ENCODE measurements at places on chromosomes 2 and 18. TPM values are rescaled to one million over a fixed set of nuclear protein-coding genes. Genes with fewer than 3 reads are reported as not detected.

DNA sequence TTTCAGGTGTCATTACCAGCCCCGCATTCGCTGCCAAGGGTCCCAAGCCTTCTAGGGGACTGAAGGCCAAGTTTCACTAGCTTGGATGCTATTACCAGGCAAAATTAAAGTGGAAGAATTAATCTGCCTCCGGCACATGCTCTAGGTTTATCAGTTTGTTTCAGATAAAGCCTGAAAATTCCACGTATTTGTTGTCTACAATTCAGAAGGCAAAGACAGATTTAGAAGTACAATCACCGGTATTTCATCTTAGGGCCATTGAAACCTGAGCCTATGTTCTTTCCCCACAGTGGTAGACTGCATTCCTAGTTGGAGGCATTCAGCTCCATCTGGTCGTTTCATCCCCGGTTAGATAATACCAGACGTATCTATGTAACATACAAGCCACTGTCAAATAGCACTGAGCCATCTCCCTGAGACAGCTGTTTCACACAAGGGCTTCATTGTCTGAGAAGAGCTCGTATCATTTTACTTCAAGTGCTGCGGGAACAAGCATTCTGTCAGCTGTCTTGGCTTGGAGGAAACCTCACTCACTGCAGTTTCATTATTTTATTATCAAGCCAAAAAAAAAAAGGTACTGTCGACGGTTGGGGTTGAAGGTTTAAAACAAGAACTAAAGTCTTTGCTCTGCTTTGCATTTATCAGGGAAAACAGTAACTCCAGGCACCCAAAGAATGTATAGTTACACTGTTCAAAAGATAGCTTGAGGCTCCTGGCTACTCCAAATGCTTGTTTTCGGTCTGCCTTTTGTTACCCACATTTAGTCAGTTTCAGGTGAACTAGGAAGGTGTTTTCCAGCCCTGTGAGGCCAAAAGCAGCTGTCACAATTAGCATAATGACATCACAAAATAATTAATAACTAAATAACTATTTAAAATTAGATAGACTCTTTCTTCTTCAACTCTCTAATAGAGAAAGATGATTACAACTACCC is 76.7 kb downstream of the TGIF1 start:
- peak; percentile 79 for DNase-seq
- H3K27me3 ChIP-seq: no peaks in the 10 kb centered on the region
- H3K27ac ChIP-seq: peak overlapping the region; percentile 65
- no peak overlapping the region for H3K4me3 ChIP-seq
- peaks cover 17% of the 10 kb centered on the region for H3K4me1 ChIP-seq

DNA sequence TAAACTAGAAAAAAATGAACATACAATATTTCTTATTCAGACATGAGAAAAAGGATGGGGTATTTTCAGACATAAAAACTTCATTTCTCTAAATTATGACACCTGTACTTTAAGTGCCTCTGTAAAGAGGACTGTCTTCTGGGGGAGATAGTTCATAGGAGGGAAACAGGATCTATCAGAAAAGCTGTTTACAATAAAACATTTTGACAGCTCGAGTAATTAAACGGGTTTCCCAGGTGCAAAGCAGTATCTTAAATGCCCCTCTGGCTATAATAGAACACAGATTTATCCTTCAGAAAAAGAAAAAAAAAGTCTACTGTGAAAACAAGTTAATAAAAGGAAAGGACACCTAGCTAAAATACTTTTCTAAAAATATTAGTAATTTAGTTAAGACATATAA is 311.4 kb upstream of the UBE2E3 start:
- H3K4me1 ChIP-seq: no peaks in the 10 kb centered on the region
- H3K4me3 ChIP-seq: no peak overlapping the region
- H3K36me3 ChIP-seq: no peaks in the 10 kb centered on the region
- DNase-seq: no peak
- H3K27me3 ChIP-seq: no peaks in the 10 kb centered on the region

DNA sequence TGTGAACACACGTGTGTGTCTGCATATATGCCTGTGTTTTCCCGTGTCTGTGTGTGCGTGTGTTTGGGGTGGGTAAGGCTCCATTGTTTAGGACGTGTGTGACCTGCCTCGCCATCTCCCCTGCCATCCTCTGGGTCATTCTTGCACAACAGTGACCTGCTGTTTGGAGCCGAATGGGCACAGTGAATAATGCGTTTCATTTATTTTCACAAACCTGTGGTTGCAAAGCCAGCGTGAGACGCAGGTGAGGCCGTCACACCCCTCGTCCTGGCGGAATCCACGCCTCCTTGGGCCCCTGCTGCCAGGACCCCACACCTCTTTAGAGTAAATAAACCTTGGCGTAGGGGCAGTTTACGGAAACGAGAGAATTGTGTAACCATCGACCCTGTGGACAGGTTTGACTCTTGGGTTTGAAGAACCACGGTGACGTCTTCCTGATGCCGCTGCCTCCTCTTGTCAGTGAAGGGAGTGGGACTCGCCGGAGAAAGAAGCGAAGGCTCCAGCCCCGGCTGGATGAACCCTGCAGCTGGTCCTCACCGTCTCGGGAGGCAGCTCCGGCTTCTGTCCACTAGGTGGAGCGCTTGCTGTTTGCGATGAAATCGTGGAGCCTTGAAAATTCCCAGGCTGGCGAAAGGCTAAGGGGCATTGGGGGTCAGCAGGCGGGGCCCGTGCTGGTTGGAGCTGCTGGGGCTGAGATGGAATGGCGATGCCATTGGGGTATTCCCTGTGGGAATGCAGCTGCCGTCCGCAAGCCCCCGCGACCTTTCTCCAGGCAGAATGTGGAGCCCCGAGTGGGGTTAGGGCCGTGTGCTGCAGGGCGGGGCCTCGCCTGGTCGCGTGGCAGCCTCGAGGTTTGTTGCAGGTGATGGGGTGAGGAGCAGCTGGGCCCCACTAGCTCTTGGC is 81.1 kb downstream of the RTP5 start:
- no peak overlapping the region for H3K4me3 ChIP-seq
- H3K27me3 ChIP-seq: peaks cover 5% of the 10 kb centered on the region
- no peaks in the 10 kb centered on the region for H3K4me1 ChIP-seq
- H3K36me3 ChIP-seq: no peaks in the 10 kb centered on the region
- peak; percentile 74 for DNase-seq

DNA sequence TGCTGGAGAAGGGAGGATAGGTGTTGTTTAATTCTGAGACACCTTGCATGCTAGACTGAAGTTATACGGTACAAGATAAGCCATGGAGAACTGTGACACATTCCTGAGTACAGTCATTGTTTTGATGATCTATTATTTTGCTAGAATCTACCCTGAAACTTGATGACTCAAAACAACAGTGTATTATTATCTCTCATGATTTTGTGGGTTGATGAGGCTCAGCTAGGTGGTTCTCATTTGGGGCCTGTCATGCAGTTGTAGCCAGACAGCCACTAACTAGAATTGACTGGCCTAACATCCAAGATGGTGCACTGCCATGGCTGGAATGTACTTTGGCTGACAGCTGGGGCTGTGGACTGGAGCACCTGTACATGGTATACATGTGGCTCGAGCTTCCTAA is 5.4 kb upstream of the IL1R1 start:
- no peaks in the 10 kb centered on the region for H3K36me3 ChIP-seq
- peaks cover 13% of the 10 kb centered on the region for H3K27me3 ChIP-seq
- no peak overlapping the region for H3K4me3 ChIP-seq
- DNase-seq: no peak
- H3K27ac ChIP-seq: no peak overlapping the region
- H3K4me1 ChIP-seq: no peaks in the 10 kb centered on the region

- no peak for DNase-seq
- H3K27me3 ChIP-seq: no peaks in the 10 kb centered on the region
- H3K4me3 ChIP-seq: no peak overlapping the region
- H3K36me3 ChIP-seq: no peaks in the 10 kb centered on the region
Observed at GRCh38 chr2:10223471-10223870, 79.2 kb upstream of the HPCAL1 start.

DNA sequence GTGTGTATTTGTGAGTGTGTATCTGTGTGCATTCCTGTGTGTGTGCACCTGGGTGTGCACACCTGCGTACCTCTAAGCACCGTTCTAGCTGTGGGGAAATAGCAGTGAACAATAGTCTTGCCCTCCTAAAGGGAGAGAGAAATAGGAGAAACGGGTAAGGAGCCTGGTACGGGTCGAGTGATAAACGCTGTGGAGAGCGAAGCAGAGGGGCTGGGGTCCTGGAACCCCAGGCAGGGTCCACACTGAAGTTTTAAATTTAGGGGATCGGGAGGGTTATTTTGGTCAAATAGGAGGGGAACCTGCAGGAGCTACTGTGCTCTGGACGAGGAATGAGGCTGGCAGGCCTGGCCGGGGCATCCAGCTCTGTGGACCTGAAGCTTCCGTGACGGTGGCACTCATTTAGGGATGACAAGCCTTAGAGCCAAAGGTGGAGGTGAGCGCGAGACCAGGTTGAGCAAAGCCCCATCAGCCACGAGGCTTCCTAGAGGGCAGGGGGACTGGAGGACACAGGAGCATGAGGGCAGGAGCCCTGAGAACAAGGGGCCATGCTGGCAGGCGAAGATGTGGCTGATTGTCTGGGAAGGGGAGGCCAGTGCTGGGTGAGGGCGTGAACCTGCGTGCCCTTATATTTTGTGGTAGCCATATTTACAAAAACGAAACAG is 188.0 kb downstream of the RTP5 start:
- H3K27me3 ChIP-seq: peaks cover 3% of the 10 kb centered on the region
- no peaks in the 10 kb centered on the region for H3K36me3 ChIP-seq
- H3K27ac ChIP-seq: no peak overlapping the region
- no peaks in the 10 kb centered on the region for H3K4me1 ChIP-seq

DNA sequence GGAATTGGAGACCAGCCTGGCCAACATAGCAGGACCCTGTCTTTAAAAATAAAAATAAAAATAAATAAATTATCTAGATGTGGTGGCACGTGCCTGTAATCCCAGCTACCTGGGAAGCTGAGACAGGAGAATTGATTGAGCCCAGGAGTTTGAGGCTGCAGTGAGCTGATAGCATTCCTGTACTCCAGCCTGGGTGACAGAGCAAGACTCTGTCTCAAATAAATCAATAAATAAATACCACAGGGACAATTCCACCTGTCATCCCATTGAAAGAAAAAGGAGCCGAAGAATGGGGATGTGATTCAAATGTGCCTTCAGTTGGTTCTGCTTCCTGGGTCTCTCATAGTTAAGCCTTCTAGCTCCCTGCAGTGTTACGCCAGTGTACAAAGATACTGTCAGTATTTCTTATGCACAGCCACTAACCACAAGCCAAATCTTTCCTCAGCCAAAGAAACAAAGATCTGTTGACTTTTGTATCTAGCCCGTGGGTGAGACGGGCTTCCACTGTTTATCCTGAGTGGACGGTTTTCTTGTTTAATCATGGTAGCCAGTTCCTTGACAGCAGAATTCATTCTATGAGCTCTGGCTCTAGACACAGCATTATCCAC is 12.6 kb downstream of the LGALSL start:
- H3K27ac ChIP-seq: no peak overlapping the region
- H3K4me3 ChIP-seq: no peak overlapping the region
- peaks cover 6% of the 10 kb centered on the region for H3K27me3 ChIP-seq
- no peak for DNase-seq

GRCh38 chr2:233761040-233761769 is 1.1 kb downstream of the UGT1A1 start:
- peak; percentile 40 for DNase-seq
- no peaks in the 10 kb centered on the region for H3K4me1 ChIP-seq
- no peak overlapping the region for H3K4me3 ChIP-seq
- H3K36me3 ChIP-seq: no peaks in the 10 kb centered on the region
- no peaks in the 10 kb centered on the region for H3K27me3 ChIP-seq

Gene ANKRD30BL
- total RNA-seq: 0.14 TPM

Gene MEP1B
- total RNA-seq: 0.04 TPM

Gene FBXO36
- 5.7 TPM for total RNA-seq

Gene POTEF
- total RNA-seq: 11.0 TPM
